ENCODE measurements at places on chromosomes 16 and 17. TPM values are rescaled to one million over a fixed set of nuclear protein-coding genes. Genes with fewer than 3 reads are reported as not detected.

Gene TMEM220
- 9.1 TPM for total RNA-seq

DNA sequence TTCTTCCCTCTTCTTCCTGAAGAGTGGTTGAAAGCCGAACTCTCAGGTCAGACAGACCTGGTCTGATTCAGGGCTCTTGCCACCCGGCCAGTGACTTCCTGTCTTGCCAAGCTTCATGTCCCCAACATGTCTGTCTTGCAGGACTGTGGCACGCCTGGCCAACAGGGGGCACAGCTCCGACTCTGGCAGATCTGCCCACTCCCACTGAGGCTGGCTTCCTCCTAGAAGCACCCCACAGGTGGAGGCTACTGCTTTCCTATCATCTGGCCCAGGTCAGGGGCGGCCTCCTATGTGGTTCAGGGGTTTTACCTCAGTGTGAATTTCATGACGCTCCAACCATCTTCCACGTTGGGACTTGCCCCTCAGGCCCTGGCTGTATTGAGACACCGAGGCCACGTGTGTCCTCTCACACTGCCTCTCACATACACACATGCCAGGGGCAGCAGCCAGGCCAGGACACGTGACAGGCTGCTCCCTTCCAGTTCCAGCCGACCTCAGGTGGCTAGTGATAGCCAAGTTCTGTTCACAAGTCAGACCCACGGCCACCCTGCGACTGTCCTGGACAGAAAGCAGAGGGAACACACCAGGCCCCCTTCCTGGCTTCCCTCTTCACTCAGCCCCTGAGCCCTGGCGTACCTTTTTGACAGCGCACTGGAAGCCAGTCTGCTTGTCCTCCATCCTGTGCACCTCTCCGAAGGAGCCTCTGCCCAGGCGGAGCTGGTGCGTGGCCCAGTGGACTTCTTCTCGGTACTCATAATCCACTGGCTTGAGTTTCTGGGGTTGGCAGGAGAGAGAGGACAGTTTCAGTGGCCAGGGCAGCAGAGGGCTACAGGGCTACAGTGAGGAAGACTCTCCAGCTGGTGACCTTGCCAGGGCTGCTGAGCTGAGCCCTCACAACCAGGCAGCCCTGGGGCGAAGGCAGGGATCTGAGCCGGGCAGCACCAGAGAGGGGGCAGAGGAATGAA is 22.6 kb upstream of the SPATA32 start:
- peaks cover 73% of the 10 kb centered on the region for H3K4me1 ChIP-seq
- no peak overlapping the region for H3K4me3 ChIP-seq
- H3K36me3 ChIP-seq = peaks cover 25% of the 10 kb centered on the region
- peak; percentile 85 for DNase-seq

Gene MFSD11
- 45.1 TPM for total RNA-seq

Gene RND2
- 4.6 TPM for total RNA-seq

DNA sequence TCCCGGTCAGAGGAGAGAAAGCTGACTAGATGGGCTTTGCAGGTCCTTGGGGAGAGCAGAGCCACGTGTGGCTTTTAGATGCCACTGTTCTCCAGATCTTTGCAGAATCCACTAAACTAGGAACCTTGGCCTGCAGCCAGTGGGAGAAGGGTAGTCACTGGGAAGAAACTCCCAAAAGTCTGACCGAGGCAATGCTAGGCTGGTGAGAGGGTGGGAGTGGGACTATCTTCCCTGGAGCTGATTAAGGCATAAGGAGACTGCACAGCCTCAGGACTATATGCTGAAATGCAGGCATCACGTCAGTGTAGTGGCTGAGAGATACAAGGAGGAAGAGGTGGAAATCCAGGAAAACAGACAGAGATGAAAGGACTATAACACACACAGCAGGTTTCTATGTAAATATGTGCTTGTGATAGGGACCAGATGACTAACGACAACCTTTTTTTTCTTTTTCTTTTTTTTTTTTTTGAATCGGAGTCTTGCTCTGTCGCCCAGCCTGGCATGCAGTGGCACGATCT is 2.2 kb upstream of the GSDMA start:
- no peak overlapping the region for H3K4me3 ChIP-seq
- no peaks in the 10 kb centered on the region for H3K4me1 ChIP-seq
- H3K27ac ChIP-seq = no peak overlapping the region
- H3K27me3 ChIP-seq = no peaks in the 10 kb centered on the region
- no peaks in the 10 kb centered on the region for H3K36me3 ChIP-seq

DNA sequence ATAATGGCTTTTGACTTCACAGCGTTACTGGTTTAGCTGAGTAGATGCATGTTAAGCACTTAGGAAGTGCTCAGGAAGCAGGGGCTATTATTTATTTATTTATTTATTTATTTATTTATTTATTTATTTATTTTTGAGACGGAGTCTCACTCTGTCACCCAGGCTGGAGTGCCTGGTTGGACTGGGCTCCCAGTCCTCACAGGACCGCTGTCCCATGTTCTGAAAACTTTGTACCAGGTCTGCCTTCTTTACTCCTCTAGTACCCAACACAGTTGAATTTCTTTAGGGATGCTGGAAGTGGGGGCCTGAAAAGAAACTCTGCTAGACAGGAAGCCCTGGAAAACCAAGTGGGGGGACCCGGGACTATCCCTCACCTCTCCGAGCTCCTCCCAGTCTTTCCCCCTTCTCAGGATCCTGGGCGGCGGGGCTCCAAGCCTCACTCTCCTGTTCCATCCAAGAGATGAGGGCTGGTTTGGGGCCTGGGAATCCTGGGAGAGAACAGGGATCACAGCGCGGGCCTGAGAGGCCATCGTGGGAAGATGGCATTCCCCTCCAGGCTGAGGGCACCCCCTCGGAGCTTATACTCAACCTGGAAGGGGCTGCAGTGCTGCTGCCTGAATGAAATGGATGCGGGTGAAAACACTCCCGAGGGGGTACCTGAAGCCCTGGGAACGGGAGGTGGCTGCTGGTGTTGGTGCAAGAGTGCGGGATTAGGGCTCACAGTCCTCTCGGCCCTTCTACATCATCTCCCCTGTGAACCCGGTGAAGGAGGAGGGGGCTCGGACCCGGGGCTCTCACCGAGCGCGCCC is 674 bp downstream of the ZNF688 start:
- H3K27ac ChIP-seq = peak overlapping the region; percentile 97
- H3K36me3 ChIP-seq = no peaks in the 10 kb centered on the region
- H3K27me3 ChIP-seq = no peaks in the 10 kb centered on the region
